ENCODE measurements at places on chromosomes 13 and 19. TPM values are rescaled to one million over a fixed set of nuclear protein-coding genes. Genes with fewer than 3 reads are reported as not detected.

- DNase-seq = peak; percentile 78
Measured at GRCh38 chr19:36140304-36141038, 605 bp downstream of the CAPNS1 start.

The PRODH2 gene
- not detected for total RNA-seq

GRCh38 chr13:101382086-101382485, 34.2 kb downstream of the NALCN start:
- DNase-seq = no peak

- DNase-seq = peak; percentile 95
Measured at GRCh38 chr19:24033301-24033962, 53.6 kb upstream of the ZNF254 start.

DNA sequence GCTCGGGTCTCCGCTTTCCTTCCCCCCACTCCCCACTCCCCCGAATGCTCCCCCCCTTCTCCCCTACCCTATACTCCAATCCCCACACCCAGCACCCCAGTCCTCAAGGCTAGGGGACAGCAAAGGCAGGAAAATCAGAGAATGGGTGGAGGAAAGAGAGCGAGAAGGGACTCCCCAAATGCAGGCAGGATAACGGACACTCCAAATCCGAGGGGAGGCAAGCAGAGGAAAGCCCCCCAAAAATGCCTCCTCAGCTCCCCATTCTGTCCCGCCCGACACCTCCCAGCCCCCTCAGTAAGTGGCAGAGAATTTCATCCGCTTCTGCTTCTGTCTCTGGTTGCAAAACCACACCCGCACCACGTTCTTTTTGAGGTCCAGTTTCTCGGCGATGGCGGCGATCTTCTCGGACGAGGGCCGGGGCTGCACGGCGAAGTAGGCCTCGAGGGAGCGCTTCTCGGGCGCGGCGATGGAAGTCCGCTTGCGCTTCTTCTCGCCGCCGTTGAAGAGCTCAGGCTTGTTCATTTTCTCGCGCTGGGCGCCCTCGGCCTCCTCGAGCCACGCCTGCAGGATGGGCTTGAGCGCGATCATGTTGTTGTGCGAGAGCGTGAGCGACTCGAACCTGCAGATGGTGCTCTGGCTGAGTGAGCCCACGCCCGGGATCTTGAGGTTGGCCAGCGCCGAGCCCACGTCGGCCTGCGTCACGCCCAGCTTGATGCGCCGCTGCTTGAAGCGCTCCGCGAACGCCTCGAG, 2.1 kb downstream of the POU4F1 start:
- DNase-seq = no peak

- DNase-seq = no peak
Measured at GRCh38 chr13:37290716-37291505, 185.4 kb upstream of the CSNK1A1L start.

GRCh38 chr19:45814166-45814780, 835 bp downstream of the RSPH6A start:
- no peak for DNase-seq

DNA sequence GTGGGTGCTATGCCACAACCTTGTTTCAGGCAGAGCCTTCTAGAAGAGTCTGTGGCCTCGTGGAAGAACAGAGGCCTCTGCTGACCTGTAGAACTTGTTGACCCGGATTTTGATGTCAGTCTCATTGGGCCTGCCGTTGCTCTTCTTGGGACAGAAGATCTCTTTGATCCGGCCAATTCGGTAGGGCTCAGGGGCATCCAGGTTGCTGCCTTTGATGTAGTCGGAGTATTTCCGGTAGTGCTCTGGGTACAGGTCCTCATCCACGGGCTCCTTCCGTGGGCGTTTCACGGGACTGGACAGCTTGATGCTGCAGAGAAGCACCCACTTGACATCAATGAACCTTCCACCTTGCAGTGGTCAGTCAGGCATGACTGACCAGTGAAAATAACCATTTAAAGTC, 24.0 kb upstream of the EIF3G start:
- no peak for DNase-seq

DNA sequence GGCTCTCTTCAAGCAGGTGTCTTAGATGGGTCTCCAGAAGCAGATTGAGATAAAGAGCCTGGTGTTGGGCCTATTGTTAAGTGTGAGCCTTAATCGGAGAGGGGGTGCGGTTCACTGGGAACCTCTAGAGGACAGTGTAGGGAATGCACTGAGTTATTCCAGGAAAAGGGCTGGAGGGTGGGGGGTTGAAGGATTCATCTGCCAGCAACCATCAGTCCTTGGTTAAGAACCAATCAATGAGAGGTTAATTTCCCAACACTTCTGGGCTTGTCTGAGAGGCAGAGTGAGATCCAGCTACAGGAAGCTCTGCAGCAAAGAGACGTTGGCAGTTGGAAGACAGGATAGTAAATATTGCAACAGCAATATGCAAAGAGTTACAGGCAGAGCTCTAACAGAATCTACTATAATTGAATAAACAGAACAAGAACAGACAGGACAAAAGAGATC, 28.7 kb downstream of the CYP4F2 start:
- peak; percentile 60 for DNase-seq

The ANGPTL8 gene
- total RNA-seq = not detected

The ZNF222 gene
- total RNA-seq = 4.3 TPM

The ZNF709 gene
- total RNA-seq = 0.52 TPM

GRCh38 chr19:4375164-4376027, 25.0 kb downstream of the SH3GL1 start:
- DNase-seq = peak; percentile 80

The KANK3 gene
- 1.2 TPM for total RNA-seq

DNA sequence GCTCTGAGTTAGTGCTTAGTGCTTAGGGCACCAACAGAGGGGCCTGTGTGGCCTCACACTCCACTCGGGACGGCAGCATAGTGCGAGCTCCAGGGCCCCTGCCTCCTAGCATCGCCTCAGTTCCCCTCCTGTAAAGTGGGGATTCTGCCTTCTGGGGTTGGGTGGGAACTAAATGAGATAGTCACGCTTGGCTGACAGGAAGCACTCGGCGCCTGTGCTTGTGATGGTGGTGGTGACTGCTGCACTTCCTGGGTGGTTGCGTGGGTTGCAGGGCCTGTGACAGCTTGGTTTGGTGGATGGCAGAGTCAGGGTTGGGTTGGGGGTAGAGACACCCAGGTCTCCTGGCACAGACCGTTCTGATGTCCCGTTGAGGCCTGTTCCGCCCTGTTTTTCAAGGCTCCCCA, 7.7 kb downstream of the PLEKHF1 start:
- no peak for DNase-seq

DNA sequence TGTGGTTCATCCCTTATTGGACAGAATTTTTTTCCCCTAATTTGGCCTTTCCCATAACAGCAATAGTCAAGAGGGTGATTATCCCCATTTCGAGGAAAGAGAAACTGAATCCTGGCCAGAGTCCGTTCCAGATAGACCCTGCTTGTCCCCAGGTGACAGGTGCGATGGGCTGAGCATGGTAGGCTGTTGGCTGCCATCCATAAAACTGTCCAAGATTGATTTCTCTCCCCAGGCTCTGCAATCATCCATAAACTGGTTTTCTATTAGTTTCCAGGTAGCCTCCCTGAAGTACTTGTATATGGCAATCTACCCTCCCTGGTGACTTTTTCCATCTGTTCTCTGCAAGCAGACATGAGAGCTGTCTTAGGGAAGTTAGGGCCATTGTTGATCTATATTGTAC, 25.4 kb downstream of the SERP2 start:
- DNase-seq = no peak

GRCh38 chr13:93249364-93250306, 23.0 kb downstream of the GPC6 start:
- peak; percentile 91 for DNase-seq

DNA sequence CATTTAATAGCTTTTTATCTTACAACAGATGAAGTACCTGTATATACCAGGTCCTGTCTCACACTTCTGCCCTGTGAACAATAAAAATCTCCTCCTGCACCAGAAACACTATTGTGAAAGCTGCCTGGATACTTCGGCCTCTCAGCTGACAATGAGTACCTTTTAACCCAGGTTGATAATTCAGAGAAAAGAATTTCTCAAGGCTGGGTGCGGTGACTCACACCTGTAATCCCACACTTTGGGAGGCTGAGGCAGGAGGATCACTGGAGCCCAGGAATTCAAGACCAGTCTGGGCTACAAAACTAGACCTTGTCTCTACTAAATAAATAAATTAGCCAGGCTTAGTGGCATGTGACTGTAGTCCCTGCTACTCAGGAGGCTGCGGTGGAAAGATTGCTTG, 65.3 kb upstream of the TM9SF2 start:
- DNase-seq = peak; percentile 8

DNA sequence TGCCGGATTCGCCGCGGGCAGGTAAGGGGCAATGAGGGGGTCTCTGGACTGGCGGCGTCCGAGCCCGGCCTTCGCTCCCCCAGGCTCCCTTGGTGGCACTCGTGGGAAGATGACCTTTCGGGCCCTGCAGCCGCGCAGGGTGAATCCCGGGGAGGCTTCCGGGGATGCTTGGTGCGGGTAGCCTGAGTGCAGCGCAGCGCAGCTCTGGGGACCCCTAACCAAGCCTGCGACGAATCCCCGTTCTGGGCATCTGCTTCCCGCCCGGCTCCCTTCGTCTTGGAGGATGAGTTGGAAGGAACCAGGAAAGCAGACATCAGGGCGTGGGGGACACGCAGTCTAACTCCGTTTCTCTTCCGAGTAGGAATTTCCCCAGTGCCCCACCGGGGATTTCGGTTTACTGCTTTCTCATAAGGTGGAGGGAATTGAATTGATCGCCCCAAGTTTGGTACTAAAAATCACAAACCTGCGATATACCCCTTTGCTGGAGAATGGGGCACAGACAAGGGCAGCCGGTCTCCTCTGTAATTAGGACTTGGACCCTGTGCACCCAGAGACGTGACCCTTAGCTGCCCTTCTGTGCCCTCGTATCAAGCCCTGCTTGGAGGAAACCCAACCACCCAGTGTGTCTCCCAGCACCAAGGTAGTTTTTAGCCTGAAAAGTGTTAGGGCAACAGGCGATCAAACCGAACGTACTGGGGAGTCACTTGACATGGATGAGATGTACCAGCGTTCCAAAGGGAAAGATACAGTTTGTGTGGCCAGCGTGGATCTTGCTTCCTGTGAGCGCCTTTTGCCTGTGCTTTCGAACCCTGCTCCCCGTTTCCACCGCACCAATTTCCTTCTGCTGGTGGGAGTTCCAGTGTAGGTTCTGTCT, 1.0 kb downstream of the GPC5 start:
- DNase-seq = no peak

DNA sequence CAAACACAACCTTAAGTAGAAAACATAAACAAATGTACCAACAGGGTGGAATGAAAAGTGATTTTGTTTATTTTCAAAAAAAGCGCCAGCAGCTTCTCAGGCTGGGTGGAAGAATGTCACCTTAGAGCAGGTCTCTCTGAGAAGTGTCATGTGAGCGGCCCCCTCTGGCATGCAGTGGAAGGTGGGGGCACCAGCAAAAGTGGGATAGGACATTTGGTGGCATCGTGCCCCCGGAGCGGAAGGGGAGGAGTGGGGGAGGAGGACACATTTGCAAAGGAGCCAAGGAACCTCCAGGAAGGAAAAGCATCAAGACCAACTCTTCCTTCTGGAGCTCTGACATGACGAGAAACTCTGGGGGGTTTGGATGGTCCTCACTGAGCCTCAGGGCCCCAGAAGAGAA, 635.3 kb downstream of the UQCRFS1 start:
- no peak for DNase-seq

- no peak for DNase-seq
Measured at GRCh38 chr13:99250982-99251825, 7.0 kb downstream of the GPR18 start.

GRCh38 chr13:48977973-48978372, 2.3 kb downstream of the FNDC3A start:
- no peak for DNase-seq

The DIAPH3 gene
- 21.2 TPM for total RNA-seq

- no peak for DNase-seq
Measured at GRCh38 chr13:103517066-103517767, 451.0 kb upstream of the SLC10A2 start.

The THSD8 gene
- 6.9 TPM for total RNA-seq

The HIPK4 gene
- not detected for total RNA-seq

DNA sequence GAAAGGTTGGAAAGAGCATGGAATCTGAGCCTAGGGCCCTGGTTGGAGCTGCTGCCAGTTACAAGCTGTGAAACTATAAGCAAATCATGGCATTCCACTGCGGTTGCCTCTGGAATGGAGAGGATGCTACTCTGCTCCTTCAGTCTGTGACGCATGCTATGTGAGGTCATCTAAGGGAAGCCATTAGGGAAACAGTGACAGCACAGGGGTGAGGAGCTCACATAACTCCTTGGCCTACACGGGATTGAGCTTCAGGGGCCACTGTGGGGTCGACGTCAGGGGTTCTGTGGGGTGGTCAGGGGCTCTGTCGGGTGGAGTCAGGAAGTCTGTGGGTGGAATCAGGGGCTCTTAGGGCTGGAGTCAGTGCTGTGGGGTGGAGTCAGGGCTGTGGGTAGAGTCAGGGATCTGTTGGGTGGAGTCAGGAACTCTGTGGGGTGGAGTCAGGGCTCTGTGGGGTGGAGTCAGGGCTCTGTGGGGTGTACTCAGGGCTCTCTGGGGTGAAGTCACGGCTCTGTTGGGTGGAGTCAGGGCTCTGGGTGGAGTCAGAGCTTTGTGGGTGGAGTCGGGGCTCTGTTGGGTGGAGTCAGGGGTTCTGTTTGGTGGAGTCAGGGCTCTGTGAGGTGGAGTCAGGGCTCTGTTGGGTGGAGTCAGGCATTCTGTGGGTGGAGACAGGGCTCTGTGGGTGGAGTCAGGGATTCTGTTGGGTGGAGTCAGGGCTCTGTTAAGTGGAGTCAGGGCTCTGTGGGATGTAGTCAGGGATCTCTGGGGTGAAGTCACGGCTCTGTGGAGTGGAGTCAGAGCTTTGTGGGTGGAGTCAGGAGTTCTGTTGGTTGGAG, 35.8 kb upstream of the MEDAG start:
- peak; percentile 73 for DNase-seq

The ZNF556 gene
- total RNA-seq = not detected

DNA sequence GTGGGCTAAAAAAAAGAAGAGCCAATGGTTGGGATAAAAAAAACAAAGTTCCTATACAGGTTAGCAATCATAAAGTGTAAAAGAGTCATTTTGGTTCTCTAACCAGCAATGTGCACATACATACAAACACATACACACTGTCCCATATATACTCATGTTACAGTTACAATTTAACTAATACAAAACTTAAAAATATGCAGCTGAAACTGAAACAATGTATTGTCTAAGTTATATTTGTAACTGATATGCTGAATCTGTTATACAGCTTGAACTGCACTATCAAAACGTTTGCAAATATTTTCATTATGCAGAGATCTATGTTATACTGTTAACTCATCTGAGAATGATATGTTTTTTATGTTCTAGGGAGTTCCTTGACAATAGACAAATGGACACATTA, 173.7 kb downstream of the KLF12 start:
- DNase-seq = no peak

- DNase-seq = no peak
Measured at GRCh38 chr13:26679411-26680122, 81.0 kb downstream of the GPR12 start.

GRCh38 chr13:68850160-68850559, 1257.5 kb upstream of the ATXN8OS start:
- DNase-seq = no peak

DNA sequence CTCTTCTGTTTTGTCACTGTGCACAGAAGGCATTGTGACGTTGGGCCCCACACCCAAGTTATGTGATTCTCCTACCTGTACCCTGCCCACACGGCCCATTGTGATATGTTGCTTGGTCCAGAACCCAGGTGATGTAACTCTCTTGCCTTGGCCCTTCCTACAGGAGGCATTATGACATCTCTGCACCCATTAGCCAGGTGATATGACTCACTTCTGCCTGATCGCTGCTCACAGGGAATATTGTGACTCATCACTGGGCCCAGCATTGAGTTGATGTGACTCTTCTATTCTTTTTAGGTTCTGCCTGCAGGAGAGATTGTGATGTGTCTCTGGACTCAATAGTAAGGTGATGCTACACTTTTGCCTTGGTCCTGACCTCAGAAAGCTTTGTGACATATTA, 65.4 kb upstream of the ZNF91 start:
- DNase-seq = peak; percentile 67
